Activated CD4-positive, CD25-positive, alpha-beta regulatory T cell treated with anti-CD3 and anti-CD28 coated beads, Interleukin-2, amount 50 U/mL, for 24 hours (primary cell): ENCODE measurements at places on chromosomes 4 and X.

DNA sequence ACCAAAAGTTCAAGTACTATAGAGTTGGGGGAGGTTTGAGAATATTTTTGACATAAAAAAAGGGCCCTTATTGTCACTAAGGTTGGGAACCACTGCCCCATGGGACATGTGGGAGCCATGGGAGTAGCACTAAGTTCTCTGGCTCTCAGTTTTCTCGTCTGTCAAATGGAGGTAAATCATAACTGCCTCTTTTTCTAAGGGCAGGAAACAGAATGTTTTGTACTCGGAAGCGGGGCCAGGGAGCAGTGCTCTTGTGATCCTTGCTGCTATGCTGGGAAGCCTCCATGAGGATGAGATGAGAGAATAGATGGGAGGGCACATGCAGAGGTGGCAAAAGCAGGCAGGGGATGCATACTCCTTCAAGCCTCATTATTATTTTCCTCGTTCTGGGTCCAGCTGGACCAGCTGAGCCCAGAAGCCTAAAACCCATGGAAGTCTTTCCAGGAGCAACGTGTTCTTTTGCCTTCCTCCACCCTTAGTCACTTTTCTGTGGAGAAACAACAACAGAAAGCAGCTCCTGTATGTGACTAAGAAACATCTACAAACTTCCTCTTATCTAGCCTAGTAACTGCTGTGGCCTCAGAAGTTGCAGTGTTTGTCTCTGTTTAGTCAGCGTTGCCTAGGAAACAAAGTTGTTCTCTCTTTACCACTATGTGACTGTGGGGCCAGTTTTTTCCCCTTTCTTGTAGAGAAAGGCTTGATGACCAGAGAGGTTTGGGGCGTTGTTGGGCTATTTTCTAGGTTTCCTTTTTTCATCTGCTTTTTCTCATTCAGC is 64.8 kb downstream of the TSC22D3 start:
- ATAC-seq = peak; percentile 87

DNA sequence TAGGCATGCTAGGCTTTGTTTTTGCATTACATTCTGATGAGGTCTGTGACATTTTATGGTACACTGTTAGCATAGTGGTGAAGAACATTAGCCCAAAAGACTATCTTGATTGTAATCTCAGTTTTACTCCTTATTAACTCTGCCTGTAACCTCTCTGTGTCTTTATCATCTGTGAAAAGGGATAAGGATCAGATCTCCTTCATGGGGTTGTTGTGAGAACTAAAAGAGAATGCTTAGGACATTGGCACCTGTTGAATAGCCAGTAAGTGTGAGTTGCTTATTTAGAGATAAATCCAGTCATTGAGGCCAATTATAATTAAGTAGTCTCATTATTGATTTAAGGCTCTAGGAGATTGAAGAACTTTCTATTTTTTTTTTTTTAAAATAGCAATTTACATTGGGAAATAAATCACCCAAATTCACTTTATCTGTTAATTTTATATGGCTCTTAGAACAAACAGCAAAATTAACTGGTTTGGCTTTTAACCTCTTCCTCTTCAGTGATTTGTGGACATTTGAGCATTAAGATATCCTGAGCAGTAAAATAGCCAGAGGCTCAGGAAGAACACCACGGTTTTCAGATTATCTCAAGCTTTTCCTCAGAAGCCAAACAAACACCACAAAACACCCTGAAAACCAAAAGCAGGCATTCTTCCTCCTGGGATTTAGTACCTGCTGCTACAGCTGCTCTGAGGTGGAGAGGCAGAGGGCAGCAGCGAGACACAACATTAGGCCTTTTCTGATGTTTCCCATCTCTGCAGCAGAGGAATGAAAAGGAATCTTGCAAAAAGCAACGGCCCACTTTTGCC is 192.9 kb downstream of the ARHGAP10 start:
- no peak for ATAC-seq

DNA sequence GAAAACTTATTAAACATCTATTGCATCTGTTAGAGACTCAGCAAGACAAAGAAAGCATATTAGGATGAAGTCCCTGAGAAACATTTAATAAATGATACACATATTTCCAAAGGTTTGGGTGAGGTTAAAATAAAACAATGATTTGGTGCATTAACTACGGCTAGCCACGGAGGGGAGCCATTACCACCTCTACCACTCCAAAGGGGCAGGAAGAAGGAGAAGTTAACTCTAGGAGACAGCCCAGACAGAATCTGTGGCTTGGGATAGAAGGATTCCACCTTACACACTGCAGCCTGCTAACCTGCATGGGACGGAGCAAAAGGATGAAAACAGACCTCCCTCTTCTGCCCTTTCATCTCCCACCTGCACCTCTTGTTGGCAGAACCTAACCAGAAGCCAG is 189.1 kb upstream of the C1QTNF7 start:
- ATAC-seq = no peak

DNA sequence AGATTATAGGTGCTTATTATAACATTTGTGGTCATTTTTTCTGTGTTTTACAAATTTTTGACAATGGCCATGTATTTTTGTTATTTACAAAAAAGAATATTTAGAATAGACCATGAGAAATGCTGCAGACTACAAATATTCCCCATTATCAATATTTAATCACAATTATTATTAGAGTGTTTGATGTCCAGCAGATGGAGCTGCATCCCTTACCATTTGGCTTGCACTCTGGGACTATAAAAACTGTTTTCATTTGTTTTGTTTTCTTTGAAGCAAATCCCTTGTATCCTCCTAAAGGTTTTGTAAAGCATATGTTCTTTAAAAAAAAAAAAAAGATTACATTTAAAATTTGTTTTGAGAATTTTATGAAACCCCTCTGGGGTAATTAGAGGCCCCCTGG is 85.6 kb upstream of the CXorf66 start:
- no peak for ATAC-seq

DNA sequence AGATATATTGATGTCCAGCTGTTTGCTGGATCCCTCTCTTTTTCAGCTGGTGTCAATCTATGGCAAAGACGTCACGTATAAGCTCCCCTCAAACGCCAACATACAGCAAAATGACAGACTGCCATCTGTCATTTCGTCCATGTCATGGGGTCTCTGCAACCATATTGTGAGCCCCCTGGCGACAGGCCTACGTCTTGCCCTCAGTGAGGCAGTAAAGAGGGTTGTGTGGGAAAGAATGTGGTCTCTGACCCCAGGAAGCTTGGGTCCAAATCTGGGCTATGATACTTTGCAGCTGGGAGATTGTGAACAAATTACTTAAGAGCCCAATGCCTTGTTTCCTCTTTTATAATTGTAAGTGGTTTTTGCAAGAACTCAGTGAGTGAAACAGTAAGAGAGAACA is 7.4 kb downstream of the SUPT20HL2 start:
- no peak for ATAC-seq

GRCh38 chr4:103786014-103786413 is 66.2 kb upstream of the TACR3 start:
- no peak for ATAC-seq
